Spinal cord (tissue), 10 donors: ENCODE measurements at places on chromosomes 1 and 21. TPM values are rescaled to one million over a fixed set of nuclear protein-coding genes. Genes with fewer than 3 reads are reported as not detected.

Gene NUP210L
- total RNA-seq: 0.11 TPM

Gene PDZK1
- 1.9 TPM for total RNA-seq

Gene ANKRD45
- total RNA-seq: 9.7 TPM

DNA sequence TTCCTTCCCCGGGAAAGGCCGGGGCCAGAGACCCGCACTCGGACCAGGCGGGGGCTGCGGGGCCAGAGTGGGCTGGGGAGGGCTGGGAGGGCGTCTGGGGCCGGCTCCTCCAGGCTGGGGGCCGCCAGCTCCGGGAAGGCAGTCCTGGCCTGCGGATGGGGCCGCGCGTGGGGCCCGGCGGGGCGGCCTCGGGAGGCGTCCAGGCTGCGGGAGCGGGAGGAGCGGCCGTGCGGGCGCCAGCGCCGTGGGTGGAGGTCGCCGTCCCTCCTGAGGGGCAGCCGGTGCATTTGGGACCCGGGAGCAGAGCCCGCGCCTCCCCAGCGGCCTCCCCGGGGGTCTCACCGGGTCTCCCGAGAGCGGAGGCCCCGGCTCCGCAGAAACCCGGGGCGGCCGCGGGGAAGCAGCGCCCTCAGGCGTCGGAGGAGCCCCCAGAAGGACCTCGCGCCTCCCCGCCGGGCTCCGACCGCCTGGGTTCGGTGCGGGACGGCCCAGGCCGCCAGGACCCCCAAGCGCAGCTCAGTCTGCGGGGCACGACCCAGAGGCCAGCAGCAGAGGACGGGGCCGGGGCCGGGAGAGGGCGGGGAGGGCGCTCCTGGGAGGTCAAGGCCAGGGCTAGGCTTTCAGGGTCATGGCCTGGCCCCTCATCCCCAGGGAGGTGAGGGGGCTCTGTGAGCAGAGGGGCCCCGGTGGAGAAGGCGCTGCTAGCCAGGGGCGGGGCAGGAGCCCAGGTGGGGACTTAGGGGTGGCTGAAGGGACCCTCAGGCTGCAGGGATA is 7.2 kb upstream of the SLX9 start:
- DNase-seq: no peak

DNA sequence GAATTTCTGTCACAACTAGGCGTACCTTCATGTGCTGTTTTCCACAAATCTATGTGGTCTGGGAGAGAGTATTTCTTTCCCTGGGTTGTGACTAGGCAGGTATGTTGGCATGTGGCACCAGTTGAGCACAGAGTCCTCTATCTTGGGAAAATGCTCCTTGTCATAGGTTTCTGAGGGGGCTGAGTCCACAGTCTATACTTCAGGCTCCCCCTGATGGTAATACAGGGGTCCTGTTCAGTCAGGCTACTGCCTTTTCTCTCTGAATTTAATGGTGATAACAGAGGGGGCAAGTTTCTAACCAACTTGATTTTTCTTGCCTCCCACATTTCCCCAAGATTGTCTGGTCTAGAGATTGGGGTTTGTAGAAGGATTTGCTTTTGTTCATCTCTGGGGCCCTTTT is 35.8 kb downstream of the VANGL1 start:
- peak; percentile 20 for DNase-seq

GRCh38 chr1:214270097-214270650 is 10.8 kb upstream of the SMYD2 start:
- no peak for DNase-seq
